ENCODE measurements at places on chromosomes 3 and 15. TPM values are rescaled to one million over a fixed set of nuclear protein-coding genes. Genes with fewer than 3 reads are reported as not detected.

DNA sequence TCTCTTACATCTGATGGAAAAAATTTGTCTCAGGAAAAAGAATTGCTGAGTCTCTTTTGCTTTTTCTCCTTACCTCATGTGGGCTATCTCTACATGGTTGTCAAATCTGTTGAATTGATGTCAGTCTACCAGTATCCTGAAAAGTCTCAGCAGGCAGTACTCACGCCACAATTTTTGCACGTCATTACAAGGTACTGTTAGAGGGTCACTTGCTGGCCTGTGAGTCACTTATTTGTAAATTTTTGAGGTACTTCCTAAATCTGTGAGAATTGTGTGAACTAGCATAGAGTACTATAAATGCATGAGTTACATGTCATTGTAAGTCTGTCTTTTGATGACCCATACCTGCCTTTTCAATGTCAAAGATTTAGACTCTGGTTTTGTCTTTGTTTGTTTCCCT, 15.9 kb downstream of the HPS3 start:
- DNase-seq: no peak

GRCh38 chr3:187016639-187017345, 86.5 kb downstream of the ST6GAL1 start:
- DNase-seq: peak; percentile 25

GRCh38 chr3:10845839-10846656, 30.0 kb downstream of the SLC6A11 start:
- DNase-seq: peak; percentile 13

DNA sequence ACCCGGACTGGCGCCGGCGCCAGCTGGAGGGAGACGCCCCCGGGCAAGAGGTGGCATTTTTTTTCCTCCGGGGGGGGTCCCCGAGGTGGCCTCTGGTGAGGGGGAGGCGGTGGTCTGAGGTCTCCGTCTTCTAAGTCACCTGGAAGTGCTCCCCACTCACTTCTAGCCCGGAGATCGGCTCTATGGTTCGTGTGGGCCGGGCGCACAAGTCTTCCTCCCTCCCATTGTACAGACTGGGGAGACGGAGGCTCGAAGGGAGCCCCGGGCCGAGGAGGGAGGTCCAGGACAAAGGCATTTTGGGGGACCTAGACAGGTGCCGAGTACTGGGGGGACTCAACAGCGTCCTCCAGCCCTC, 4.4 kb downstream of the GATA2 start:
- DNase-seq: no peak

GRCh38 chr3:129058441-129059200, 2.0 kb upstream of the GP9 start:
- peak; percentile 43 for DNase-seq

DNA sequence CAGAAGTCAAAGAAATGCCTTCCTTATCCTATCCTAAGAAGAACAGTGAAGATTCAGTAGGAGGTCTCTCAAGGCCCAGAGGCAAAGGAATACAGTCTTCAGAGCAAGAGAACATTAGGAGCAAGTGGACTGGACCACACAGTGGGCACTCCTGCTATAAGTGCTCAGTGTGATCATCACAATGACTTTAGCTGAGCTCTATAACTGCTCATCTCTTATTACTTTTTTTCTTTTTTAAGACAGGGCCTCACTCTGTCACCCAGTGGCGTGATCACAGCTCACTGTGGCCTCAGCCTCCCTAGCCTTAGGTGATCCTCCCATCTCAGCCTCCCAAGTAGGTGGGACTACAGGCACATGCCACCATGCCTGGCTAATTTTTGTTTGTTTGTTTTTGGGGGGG, 48.1 kb downstream of the COL8A1 start:
- no peak for DNase-seq

DNA sequence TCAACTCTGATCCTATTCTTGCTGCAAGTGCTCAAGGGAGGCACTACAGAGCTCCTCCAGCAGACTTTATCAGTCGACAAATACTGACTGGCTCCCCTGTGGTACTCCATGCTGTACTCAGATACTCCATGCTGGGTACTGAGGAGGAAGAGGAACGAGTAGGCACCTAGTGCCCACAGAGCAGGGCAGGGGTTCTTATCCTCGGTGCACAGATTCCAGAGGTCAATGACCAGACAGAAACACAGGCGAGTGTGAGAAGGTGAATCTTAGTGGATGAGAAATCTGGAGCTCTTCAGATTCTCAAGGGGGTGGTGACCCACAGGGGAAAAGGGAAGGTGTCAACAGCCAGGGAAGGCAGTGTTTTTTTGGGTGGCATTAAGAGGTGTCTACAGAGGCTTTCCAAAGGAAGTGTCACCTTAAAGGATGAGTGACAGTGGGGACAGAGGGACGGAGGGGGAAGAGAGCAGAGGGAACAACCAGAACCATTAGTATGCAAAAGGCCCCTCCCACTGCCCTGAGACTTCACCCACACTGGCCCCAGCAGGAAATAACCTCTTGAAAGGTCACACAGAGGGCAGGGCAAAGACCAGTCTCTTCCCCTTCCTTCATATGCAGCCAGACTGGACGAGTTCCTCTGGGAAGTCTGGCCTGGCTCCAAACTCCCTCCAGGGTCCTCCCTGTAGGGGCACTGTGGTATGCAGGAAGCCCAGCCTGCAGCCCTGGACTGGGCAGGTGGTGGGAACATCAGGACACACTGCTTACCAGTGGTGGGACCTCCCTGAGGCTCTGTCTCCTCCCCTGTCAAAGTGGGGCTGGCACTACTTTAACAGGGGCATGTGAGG, 27.5 kb downstream of the CCDC12 start:
- no peak for DNase-seq

DNA sequence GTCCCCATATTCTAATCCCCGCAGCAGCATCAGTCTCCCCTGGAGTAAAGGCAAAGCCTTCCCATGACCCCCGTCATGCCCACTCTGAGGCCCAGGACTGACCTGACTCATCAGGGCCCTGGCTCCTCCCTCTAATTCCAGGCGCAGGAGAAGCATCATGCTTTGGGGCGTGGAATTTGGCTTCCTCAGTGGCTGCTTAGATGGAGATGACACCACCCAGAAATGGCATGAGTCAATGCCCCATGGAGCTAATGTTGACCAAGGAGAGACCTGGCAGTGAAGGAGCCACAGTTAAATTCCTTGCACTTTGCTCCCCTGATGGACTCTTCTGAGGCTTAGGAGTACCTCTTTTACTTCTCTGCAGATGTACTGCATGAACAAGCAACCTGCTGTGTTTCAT, 204.2 kb upstream of the PROK2 start:
- DNase-seq: peak; percentile 40

DNA sequence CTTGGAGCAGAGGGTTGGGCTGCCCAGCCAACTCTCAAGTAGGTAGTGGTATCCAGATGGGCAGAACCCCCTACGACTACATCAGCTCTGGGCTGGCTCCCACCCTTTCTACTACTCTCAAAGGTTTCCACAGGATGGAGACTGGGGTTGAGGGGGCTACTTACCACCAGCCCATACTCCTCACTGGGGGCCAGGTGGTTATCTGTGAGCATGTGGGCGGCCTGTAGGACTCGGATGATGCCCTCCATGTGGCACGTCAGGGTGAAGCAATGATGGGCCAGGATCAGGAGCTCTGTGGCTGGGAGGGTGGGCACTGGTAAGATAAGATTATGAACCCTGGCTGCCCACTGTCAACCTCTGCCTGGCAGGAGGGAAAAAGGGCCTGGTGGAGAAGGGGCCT, 33.4 kb downstream of the EIF3J start:
- DNase-seq: no peak

DNA sequence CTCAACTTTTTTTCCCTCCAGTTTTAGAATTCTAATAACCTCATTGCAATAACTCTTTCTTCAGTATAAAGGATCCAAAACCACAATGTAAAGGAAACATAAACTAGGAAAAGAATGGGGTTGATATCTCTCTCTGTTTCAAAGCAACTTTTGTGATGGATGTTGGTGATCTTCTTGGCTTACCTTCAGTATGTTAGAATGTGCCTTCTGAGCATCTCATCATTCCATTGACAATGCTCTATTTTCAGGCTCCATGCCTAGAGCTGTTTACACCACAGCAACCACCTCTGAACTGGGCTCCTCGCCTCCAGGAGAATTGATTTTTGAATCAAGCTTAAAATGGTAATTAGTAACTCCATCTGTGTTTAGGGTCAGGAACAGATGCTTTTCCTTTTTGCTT, 6.6 kb downstream of the NLGN1 start:
- no peak for DNase-seq

- DNase-seq: peak; percentile 72
Observed at GRCh38 chr3:79018671-79019136, 749.1 kb downstream of the ROBO1 start.

DNA sequence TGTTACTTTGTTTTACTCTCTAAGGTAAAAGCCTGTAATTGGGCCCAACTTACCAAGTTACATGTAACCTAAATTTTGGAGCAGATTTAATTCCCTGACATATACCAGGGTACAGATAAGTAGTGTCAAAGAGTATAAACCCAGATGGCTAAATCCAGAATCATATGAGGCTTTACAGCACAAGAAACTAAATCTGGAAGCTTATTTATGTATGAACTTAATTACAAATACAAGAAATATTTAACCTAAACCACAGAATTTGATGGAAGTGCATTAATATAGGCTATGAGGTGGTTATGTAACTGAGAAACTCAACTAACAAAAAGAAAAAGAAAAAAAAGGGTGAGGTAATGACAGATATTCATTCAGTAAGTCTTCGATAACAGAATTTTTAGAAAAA, 930.2 kb upstream of the ALCAM start:
- DNase-seq: peak; percentile 9

DNA sequence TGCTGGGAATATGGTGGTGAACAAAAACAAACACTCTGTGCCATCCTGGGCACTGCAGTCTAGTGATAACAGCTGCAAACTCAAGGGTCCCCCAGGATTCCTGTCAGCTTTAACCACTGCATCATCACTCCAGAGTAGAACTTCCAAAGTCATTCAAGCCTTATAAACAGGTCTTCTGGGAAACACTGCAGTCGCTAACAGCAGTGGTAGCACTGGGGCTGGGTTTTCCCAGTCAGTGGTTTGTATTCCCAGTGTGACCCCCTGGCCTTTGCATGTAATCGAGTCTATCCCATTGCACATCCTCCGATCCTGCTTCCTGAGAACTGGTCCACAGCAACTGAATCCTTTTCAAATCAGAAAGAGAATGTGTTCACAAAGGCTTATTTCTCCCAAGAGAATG, 623.5 kb downstream of the EDEM1 start:
- no peak for DNase-seq

SAMD7 gene
- polyA plus RNA-seq: not detected

UROC1 gene
- not detected for polyA plus RNA-seq

CMTM7 gene
- polyA plus RNA-seq: 78.0 TPM

CNTN4 gene
- polyA plus RNA-seq: not detected

CHDH gene
- 0.28 TPM for polyA plus RNA-seq

ERICH6 gene
- polyA plus RNA-seq: 0.02 TPM

C3orf20 gene
- polyA plus RNA-seq: not detected

Measured in mammary epithelial cell (primary cell).